Left lung (tissue), 14 donors: ENCODE measurements at places on chromosomes 11 and 22. TPM values are rescaled to one million over a fixed set of nuclear protein-coding genes. Genes with fewer than 3 reads are reported as not detected.

DNA sequence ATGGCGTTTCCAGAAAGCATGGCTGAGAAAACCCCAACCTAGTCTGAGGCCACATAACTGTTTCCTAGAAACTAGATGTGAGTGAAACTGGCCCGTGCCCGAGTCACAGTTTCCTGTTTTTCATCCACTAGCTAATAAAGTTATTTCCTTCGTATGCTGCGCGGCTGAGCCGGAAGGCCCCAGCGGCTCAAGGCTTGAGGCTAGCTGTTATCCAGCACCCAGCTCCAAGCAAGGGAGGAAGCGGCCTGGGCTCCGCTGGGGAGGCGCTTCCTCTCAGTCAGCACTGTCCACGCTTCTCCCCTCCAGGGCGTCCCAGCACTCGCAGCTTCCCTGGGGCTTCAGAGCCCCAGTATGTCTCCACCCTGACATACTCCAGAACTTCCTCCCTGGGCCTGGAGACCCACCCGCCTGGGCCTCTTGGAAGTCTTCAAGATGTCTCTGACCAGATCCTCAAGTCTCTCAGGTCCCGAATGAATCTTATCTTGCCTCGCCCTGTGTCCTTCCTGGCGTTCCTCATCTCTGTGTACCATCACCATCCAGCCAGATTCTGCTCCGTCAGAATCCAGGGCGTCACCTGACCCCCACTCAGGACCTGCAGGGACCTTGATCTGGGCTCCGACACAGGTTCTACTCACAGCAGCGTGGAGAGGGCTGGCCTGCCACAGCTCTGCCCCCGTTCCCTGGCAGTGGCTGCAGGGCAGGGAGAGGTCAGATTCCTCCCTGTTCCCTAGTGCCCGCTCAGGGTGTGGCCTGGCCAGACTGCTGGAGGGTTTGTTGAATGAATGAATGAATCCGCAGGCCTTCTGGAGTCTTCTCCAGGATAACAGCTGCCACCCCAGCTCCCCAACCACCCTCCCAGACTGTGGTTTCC, 81.9 kb downstream of the LRRC32 start:
- H3K27me3 ChIP-seq = no peaks in the 10 kb centered on the region
- no peak for DNase-seq
- no peak overlapping the region for H3K4me3 ChIP-seq
- H3K36me3 ChIP-seq = no peaks in the 10 kb centered on the region
- peak overlapping the region; percentile 72 for H3K27ac ChIP-seq

DNA sequence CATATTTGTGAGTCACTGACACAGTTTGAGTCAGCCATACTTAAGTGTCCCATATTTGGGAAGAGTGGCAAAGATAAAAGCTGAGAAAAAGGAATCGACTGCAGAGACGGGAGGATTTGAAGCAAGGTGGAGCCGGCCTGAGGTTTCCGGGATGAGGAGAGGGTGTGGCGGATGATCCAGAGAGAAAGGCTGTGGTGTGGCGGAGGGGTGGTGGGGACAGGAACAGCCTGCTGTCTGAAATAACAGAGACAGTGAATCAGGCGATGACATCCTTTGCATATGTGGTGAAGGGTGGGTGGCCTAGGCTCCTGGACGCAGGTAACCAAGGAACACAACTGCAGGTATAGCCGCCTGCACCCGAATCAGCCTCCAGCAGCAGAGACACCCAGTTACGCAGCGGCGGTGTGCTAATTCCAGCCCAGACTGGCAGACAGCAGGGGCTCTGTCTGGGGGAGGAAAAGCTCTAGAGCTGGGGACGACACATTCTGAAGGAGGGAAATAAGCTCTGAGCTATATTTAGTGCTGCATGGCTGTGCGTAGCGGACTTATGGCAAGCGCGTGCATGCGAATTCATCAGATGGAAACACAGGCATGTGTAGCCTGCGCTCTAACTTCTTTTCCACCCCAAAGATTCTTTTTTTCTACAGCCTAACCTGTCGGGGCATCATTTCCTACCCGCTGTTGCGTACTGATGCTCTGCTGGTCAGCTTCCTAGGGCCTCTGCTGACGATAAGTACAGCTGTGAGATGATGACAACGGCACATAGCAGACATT, 62.7 kb upstream of the BARX2 start:
- no peak overlapping the region for H3K4me3 ChIP-seq
- peaks cover 13% of the 10 kb centered on the region for H3K4me1 ChIP-seq
- DNase-seq = peak; percentile 11
- no peaks in the 10 kb centered on the region for H3K27me3 ChIP-seq

DNA sequence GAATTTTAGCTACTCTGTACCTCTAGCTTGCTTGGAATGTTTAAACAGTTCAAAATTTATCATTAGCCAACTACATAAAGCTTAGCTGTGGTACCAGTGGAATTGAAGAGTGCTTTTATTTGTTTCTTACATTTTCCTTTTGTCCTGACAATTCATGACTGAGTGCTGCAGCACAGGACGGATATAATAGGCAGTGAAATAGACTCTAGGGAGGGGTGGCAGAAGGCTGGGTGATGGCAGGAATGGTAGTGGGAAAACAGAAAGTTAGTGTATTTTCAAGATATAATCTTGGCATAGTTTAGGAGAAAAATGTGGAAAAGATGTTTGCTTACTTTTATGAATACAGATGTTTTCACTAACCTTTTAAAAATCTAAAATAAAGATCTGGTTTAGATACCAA, 31.1 kb upstream of the ARHGAP32 start:
- no peak overlapping the region for H3K4me3 ChIP-seq
- no peaks in the 10 kb centered on the region for H3K36me3 ChIP-seq
- no peak for DNase-seq
- peaks cover 6% of the 10 kb centered on the region for H3K4me1 ChIP-seq

- no peaks in the 10 kb centered on the region for H3K36me3 ChIP-seq
- H3K4me3 ChIP-seq = no peak overlapping the region
- DNase-seq = no peak
- no peaks in the 10 kb centered on the region for H3K27me3 ChIP-seq
- H3K27ac ChIP-seq = no peak overlapping the region
- no peaks in the 10 kb centered on the region for H3K4me1 ChIP-seq
Measured at GRCh38 chr22:47190276-47190956, 428.0 kb downstream of the TBC1D22A start.

DNA sequence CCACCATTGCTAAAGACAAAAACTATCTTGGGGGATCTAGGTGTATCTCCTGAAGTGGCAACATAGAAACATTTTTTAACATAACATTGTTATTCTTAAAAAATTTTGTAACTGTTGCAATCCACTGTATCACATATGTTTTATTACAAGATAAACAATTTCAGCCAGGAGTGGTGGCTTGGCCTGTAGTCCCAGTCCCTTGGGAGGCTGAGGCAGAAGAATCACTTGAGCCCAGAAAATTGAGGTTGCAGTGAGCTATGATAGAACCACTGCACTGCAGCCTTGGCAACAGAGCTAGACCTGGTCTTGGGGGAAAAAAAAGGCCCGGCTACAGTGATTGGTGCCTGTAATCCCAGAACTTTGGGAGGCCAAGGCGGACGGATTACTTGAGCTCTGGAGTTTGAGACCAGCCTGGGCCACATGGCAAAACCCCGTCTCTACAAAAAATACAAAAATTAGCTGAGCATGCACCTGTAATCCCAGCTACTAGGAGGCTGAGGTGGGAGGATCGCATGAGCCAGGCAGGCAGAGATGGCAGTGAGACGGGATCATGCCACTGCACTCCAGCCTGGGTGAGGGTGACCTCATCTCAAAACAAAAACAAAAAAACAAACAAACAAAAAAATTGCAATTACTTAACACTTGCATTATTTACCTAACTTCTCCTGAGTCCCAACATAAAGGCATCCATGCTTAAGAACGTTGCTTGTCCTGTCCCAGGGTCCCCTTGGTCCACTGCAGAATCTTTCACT, 1.5 kb upstream of the DEPDC5 start:
- no peaks in the 10 kb centered on the region for H3K36me3 ChIP-seq
- H3K4me1 ChIP-seq = peaks cover 60% of the 10 kb centered on the region
- H3K27me3 ChIP-seq = no peaks in the 10 kb centered on the region
- DNase-seq = no peak
- peak overlapping the region; percentile 95 for H3K27ac ChIP-seq

DNA sequence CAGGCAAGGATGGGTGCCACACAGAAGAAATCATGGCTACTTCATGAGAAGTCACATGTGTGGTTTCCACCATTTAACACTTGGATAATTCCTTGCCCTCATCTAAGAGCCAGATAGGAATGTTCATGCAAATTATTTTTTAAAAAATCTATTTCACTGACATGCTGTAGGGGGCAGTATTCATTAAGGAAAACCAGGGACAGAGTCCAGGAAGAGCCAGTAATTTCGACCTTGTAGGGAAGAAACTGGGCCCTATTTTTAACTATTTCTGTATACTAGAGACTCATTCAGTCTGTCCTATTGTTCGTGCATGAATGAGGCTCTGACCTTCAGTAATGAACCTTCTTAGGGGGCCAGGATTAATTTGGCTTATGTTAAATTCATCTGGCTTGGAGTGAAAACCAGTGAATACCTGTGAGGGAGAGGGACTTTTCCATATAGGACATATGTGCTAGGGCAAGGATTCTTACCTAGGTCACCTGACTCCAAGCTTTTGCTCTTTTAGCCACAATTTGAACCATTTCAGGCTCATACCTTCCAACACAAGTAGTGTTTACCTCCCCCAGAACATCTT, 192.7 kb downstream of the NAV2 start:
- no peaks in the 10 kb centered on the region for H3K27me3 ChIP-seq
- H3K36me3 ChIP-seq = no peaks in the 10 kb centered on the region
- DNase-seq = no peak
- H3K4me1 ChIP-seq = no peaks in the 10 kb centered on the region

DNA sequence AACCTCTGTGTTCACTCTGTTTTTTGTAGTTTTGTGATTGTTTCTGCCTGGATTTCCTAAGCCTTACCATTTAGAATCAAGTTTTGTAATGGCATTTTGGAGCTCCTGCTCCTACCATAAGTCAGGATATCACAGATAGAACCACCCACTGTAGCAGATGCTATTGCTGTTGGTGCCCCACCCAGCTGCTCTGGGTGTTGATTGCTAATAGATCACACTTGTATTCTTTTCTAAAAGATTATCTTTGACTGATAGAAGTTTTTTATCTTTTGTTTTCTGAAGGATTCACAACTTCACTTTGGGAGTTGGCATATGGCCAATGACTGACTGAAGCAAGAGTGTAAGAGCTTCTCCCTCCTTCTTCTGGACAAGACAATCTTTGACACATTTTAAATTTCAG, 76.0 kb downstream of the EHF start:
- no peak for DNase-seq
- H3K36me3 ChIP-seq = no peaks in the 10 kb centered on the region
- no peaks in the 10 kb centered on the region for H3K27me3 ChIP-seq
- H3K4me1 ChIP-seq = no peaks in the 10 kb centered on the region
- H3K27ac ChIP-seq = no peak overlapping the region

DNA sequence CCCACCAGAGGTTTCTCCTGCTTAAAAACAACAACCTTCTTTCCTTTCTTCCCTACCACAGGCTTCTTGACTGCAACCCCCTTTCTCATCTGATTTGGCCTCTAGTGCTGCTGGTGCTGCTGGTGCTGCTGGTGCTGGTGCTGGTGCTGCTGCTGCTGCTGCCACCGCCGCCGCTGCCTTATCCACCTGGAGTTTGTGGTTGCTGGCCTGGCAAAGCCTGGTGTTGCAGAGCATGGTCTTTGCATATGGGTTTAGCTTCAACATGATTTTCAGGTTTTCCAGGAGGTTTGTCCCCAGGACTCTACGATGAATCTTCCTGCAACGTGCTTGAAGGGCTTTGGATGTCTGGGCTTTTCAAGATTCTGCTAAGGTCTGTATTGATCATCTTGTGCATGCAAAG, 49.7 kb downstream of the MRTFA start:
- no peaks in the 10 kb centered on the region for H3K4me1 ChIP-seq
- peaks cover 10% of the 10 kb centered on the region for H3K36me3 ChIP-seq
- DNase-seq = no peak

DNA sequence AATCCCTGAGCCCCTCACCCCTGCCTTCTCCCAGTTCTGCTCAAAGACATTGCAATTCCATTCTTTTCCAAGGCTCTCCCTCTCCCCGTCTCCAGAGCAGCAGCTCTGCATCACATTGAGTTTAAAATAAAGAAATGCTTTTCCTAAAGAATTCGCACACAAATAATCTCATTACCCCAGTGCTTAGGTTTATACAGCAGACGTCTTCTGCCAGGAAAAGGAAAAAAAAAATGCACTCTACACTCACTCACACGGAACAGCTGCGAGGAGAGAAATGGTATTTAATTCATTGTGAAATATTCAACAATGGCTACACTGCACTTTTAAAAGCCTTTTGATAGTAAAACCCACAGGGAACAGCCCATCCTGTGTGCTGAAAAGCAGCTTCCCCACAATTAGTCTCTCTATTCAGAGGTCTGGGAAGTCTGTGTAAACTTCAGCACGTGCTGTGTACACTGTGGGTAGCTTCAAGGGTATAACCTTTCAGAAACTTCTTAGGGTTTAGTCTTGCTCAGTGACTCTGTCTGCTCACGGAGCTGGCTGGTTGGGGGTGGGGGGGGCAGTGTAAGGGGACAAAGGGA, 42.8 kb downstream of the ETS1 start:
- peaks cover 27% of the 10 kb centered on the region for H3K4me1 ChIP-seq
- no peaks in the 10 kb centered on the region for H3K27me3 ChIP-seq
- H3K27ac ChIP-seq = no peak overlapping the region
- no peak overlapping the region for H3K4me3 ChIP-seq
- no peak for DNase-seq

DNA sequence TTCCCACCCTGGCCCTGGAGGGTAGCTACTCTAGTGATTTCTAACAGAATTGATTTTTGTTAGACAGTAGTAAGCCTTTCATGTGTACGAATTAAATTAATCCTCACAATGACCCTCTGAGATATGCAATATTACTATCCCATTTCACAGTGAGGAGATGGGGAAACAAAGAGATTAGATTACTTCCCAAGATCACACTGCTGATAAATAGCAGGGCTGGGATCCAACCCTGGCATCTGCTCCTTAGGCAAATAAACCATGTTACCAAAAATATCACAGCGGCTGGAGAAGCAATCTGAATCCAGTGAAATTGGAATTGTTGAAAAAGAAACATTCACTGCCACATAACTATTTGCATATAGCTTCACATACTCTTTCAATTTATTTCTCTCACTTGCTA, 12.8 kb upstream of the CAVIN3 start:
- no peak overlapping the region for H3K4me3 ChIP-seq
- no peaks in the 10 kb centered on the region for H3K27me3 ChIP-seq
- no peaks in the 10 kb centered on the region for H3K36me3 ChIP-seq
- H3K4me1 ChIP-seq = no peaks in the 10 kb centered on the region
- H3K27ac ChIP-seq = no peak overlapping the region

DNA sequence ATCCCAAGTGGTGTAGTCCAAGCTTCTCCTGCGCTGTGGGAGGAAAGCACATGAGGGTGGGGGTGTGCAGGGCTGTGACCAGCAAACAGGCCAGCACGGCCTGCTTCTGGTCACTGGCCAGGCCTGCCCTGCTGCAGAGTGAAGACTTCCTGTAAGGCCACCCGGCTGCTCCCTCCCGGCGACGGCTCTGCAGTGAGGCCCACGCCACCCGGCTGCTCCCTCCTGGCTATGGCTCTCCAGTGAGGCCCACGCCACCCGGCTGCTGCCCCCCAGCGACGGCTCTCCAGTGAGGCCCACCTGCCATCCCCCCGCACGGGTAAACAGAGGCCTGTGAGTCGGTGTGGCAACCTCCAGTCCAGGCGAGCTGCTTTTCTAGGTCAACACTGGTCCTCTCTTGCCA, 31.4 kb upstream of the BRSK2 start:
- H3K36me3 ChIP-seq = no peaks in the 10 kb centered on the region
- H3K27me3 ChIP-seq = no peaks in the 10 kb centered on the region
- DNase-seq = no peak

Gene GGTLC2
- 0.47 TPM for total RNA-seq

Gene CCDC81
- total RNA-seq = 0.58 TPM

Gene CHST1
- 5.5 TPM for total RNA-seq

Gene SMC1B
- 0.10 TPM for total RNA-seq

Gene CSTF3
- 25.2 TPM for total RNA-seq

Gene RGL4
- 4.6 TPM for total RNA-seq

Gene CD3E
- 10.5 TPM for total RNA-seq

Gene STK33
- 16.9 TPM for total RNA-seq

Gene TTC36
- total RNA-seq = 0.82 TPM

Gene CASTOR1
- 12.8 TPM for total RNA-seq
